ENCODE measurements at places on chromosomes 13 and 19.

GRCh38 chr13:108463340-108463739, 166.1 kb upstream of the MYO16 start:
- peak; percentile 87 for DNase-seq

DNA sequence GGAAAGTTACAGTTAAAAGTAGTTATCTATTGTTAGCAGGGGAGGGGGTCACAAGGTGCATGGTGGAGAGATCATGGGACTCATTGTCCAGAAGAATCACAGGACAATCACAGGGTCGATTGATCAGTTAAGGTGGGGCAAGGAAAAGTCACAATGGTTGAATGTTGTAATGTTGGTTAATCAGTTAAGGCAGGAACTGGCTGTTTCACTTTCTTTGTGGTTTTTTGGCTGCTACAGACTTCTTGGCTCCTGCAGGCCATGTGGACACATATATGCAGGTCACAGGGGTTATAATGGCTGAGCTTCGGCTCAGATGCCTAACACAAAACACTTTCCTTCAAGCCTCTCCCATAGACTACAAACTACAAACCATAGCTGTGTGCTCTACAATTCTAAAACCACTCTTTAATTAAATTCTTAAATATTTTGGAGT, 6.9 kb upstream of the ZNF431 start:
- no peak for DNase-seq

- no peak for DNase-seq
Measured at GRCh38 chr13:94658926-94659597, 53.3 kb downstream of the SOX21 start.

DNA sequence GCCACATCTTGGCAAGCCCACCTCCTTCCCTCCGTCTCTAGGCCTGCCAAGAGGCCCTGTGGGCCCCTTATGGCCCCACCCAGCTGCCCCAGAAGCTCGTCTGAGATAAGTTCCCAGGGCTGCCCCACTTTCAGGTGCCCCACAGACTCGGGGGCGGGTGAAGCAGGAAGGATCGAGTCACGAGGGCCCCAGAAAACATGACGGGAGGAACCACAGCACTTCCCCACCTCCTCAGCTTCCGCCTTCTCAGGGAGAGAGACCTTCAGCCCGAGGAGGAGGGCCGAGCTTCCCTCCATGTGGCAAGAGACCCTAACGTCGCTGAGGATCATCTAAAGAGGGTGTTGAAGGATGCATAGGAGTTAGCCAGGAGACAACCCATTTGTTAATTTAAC, 4.5 kb upstream of the IL12RB1 start:
- DNase-seq, result no peak

DNA sequence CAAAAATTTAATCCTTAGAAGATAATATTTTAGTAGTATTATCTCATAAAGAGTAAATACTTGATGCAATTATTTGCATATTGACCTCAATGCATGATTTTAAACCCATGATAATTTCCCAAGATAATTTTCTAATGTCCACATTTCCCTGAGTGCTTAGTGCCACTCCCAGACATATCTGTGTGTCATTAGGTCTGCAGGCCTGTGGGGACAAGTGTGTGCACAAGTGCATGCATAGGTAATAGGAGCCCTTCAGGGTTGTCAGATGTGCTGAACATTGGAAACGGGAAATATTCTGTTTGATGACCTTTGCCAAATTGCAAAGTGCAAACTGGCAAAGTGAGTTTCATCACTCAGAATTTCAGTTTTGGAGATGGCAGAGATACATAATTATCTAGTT, 369.9 kb downstream of the KLF5 start:
- DNase-seq, result no peak

DNA sequence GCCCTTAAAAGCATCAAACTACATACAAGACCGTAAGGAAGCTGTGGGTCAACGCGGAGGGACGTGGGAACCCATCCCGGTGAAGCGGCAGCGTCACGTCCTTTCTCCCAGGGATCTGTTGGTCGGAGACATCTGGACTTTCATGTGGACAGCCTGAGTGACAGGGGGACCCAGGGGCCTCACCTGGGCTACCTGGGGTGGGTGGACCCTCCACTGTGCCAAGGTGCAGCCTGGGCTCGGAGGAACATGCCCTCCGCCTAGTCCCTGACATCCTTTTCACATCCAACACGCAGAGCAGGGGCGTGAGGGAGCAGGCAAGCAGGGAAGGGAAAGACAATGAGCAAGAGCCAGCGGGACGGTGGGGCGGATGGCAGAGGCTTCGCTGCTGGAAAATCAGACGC, 13.8 kb upstream of the GARIN5A start:
- no peak for DNase-seq

DNA sequence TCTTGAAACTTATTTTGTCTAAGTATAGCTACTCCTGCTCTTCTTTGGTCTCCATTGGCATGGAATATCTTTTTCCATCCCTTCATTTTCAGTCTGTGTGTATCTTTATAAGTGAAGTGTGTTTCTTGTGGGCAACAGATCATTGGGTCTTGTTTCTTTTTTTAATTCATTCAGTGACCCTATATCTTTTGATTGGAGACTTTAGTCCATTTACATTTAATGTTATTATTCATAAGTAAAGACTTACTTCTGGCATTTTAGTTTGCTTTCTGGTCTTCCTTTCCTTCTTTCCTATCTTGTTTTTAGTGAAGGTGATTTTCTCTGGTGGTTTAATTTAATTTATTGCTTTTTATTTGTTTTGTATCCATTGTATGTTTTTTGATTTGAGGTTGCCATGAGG, 19.8 kb downstream of the CD70 start:
- DNase-seq, result no peak

- no peak for DNase-seq
Measured at GRCh38 chr19:35247526-35248309, 1.1 kb upstream of the LSR start.

Data from fibroblast of the conjunctiva (primary cell).